DMS 273 treated with DMSO at 0.1 percent for 48 hours (cell line): ENCODE measurements at places on chromosomes 2 and 18.
A peak's percentile ranks its signal among the peaks of the same experiment; 100 is the strongest.

DNA sequence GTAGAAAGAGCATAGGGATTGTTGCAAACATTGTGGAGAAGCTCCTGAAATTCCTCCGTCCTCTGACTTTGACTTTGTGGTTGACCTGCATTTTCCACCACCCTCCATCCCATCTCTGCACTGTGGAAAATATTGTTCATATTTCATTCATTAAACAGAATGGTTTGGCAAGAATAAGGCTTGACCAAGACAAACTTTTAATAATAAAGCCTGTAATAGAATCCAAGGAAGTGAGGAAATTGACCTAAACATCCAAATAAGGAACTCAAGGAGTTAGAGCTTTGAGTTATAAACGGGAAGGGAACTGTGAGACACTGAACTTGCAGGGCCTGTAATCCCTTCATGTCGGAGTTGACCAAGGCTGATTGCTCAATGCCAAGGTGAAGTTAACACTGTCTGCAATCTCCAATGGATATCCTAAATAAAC, 115.2 kb downstream of the GFPT1 start:
- DNase-seq, result no peak

GRCh38 chr2:130834931-130835765, 1.6 kb upstream of the ARHGEF4 start:
- DNase-seq, result no peak

- no peak for DNase-seq
Measured at GRCh38 chr2:59680863-59681262, 872.6 kb downstream of the BCL11A start.

DNA sequence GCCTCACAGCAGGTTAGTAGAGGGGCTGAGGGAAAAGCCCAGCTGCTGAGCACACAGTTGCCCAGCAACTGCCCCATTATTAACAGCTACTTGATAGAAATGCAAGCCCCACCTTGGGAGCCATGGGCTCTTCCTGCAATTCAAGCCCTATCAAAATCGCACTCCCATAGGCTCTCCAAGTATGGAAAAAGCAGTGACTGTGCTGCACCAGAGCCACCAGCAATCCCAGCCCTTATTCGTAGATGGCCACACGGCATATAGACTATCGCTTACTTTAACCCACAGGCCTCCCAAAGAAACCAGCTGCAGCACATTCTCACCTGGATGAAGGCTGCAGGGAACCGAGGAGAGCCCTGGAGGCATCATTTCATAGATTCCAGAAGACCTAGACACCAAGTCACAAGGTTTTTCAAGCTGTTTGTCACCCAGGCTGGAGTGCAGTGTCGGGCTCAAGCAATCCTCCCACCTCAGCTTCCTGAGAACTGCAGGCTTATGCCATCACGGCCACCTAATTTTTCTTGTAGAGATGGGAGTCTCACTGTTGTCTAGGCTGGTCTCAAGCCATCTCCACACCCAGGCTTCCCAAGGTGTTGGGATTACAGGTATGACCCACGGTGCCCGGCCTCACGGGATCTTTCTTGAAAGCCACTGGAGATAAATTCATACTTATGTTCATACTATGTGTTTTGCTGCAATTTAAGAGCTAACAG, 11.3 kb downstream of the NCL start:
- peak; percentile 69 for DNase-seq

- DNase-seq, result no peak
Measured at GRCh38 chr2:8538931-8539621, 142.8 kb upstream of the ID2 start.

DNA sequence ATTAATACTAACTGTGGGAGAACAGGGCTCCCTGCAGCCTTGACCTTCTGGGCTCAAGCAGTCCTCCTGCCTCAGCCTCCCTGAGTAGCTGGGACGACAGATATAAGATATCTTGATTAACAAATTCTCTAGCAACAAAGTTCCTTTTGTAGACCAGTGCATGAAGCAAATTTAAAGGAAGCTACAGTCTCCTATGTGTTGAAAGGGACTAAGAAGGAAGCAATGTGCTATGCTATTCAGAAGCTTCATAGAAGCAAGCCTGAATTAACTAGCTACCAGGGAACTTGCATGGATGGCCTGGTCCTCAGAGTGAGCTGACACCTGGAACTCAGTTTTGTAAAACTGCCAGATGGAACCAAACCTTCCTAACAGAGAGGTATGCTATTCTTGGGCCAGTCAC, 33.2 kb downstream of the RAPH1 start:
- DNase-seq, result no peak

DNA sequence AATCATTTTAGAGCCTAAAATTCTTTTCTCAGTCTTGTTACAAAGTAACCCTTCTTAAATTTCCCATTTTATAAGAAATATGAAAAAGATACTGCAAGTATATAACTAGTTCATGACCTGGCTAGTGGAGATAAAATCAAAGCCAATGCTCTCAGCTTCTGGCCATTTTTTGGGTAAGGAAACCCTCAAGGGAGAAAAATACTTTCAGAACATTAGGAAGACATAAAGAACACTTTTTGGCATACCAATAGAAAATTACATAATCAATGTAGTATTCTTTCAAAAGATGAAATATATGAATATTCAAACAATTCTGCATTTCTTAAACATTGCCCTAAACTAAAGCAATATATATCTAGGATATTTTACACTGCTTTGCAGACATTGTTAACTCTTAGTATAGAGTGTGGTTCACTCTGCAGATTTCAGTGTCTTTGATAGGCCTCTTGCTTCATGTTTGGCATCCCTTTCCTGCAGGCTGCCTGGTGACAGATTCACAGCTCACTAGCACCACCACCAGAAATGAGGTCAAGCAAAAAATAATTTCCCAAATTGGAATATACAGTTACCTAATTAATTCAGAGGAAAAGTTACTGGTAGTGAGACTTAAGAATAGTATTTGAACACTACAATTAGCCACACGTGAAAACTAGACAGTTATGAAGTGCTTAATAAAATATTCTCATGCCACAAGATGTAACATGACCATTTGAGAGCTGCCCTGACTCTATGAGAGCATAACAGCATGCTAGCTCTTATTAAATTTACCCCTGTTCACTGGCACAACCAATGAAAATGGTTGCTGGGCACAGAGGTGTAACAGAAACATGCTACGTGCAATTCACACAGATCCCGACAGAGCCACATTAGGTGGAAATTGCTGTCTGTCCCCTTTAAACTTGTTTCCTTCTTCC, 36.0 kb downstream of the PAIP2B start:
- peak; percentile 4 for DNase-seq

- no peak for DNase-seq
Measured at GRCh38 chr18:12857215-12857905, 26.7 kb downstream of the PTPN2 start.

- DNase-seq, result no peak
Measured at GRCh38 chr18:59376351-59376935, 17.4 kb upstream of the LMAN1 start.

DNA sequence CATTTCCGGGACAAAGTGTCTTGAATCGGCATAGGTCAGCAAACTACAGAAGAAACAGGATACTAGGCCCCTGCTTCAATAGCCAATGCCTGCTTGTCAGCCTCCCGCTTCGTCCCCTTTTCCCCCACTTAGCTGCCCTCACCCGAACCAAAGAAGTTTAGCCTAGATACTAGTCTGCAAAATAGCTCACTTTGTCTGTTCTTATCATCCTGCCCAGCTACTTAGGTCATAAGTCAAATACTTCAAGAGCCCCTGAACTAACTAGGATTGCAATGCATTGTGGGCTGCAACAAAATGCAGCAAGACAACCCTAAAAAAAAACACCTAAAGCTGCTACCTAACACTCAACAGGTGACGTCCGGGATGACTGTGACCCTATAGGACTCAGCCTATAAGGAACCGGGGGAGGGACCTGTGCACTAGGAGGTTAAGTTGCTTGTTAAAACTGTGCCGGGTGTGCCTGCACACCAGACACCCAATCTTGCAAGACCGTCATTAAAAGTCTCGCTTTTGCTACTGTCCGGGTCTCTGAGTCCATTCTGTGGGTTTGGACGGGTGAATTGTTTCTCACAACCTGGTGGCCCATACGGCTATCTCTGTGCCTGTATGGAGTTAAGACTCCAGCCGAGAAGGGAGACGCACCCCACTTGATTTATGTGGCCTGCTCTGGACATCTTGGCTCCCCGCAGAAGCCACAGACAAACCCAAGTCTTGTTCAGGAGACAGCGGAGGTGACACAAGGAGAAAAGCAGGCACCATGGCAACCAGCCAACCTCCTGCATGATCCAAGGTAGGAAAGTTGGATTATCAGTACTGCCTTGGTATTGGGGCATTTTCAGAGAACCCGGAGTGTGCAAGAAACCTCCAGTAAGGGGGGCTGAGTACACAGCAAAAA, 105.9 kb downstream of the HIBCH start:
- no peak for DNase-seq

DNA sequence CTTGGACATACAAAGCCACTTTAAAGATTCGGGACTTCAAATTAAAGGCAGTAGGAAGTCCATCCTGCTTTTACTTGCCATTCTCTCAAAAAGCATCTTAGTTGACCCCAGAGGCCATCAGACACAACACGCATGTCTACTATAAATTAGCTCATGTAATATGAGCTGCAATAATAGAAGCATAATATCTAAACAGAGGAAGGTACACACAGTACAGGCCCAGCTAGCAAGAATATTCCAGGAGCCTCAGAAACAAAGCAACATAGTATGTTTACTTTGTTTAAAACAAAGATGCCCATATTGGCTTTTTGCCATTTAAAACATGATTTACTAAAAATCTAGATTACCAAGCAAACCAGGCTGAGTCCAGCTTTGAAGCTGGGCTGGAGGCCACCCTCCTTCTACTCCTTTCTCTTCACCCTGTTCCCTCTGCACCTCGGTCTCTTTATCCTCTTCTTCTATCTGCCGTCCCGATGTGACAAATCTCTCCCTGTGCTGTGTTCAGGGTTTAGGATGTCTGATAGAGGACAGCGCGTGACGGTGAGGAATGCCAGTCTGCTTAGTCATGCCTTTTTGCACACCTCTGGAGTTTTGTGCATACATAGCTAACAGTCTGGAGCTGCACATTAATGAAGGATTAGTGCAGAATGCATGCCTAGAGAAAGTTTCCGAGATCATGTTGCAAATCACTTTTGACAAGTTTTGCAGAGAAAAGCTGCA, 28.2 kb downstream of the DTNA start:
- DNase-seq, result no peak

DNA sequence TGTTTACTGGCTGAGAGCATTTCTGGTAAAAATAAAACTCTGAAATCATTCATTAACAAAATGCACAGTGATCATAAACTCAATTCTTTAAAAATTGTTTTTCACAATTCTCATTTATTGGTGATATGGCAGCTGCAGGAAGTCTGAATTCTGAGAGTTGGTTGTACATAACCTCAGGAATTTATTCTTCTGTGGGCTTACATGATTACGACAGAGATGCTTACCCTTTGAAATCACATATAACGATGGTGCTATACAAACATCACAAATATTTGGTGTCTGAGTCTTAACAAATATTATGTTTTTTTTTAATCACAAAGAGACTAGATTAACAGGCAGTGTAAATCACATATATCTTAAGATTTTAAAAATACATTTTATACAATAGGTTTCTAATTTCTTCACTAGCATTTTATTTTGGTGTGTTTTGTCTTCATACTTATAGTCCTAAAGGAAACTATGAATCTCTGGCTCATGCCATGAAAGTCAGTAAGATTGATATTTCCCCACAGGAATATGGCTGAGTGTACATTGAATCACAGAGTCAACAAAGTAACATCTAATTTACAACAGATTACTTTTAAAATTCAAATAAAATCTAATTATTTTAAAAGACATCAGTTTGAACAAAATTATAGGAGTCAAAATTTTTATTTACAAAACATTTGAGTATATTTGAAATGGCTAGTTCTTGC, 318.8 kb upstream of the THUMPD2 start:
- DNase-seq, result no peak

DNA sequence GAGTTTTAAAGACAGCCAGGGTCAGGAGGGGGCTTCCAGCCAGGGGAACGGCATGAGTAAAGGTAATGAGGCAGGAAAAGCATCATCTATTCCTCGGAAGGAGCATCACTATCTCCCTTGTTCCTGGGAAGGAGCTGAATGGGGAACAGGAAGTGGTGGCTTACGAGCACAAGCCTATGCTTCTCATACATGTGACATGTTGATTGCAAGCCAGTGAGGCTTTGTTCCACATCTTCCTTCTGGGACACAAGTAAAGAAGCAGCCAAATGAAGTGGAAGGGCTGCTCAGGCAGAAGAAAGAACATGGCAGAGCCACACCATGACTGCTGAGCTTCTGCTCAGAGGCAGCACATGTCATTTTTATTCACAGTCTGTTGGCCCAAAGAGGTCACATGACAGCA, 15.1 kb upstream of the LMAN1 start:
- no peak for DNase-seq

DNA sequence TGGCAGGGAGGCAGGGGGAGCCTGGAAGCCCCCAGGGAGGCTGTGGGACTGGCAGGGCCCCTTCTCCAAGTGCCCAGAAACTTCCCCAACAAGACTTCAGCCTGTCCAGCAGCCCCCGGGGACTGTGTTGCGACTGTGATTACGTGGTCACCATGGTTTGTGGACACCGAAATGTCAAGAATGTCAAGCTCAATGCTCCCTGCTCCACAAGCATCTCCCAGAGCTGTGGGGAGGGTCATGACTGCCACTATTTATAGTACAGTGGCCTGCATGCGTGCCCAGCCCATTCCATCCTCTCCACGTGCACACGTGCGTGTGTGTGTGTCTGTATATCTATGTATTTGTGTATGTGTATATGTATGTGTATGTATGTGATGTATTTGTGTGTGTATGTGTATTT, 93.8 kb upstream of the MBOAT2 start:
- no peak for DNase-seq

DNA sequence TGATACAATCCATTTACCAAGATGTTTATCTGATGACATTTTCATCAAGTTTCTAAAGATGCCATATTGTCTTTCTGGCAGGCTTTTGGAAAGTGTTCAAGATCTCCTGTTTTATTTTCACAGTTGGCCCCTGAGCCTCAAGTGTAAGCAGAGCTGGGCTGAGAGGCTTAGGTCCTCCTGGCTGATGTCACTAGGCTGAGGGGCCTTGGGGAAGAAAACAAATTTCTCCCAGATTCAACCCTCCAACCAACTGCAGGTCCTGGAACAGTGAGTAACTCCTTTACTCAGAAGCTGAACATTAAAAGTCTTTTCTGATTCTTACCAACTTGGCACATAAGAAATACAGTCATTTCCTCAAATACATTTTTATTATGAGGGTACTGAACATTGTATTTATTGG, 14.9 kb upstream of the IL1RL1 start:
- DNase-seq, result no peak

- DNase-seq, result no peak
Measured at GRCh38 chr18:66638856-66639629, 35.2 kb upstream of the CDH19 start.

GRCh38 chr2:5877360-5877759, 185.2 kb downstream of the SOX11 start:
- no peak for DNase-seq

GRCh38 chr2:107751936-107752335, 74.8 kb upstream of the RGPD4 start:
- DNase-seq, result no peak

- DNase-seq, result no peak
Measured at GRCh38 chr2:232438091-232438490, 17.9 kb upstream of the ALPI start.
